ENCODE measurements at places on chromosomes 1 and 21.

DNA sequence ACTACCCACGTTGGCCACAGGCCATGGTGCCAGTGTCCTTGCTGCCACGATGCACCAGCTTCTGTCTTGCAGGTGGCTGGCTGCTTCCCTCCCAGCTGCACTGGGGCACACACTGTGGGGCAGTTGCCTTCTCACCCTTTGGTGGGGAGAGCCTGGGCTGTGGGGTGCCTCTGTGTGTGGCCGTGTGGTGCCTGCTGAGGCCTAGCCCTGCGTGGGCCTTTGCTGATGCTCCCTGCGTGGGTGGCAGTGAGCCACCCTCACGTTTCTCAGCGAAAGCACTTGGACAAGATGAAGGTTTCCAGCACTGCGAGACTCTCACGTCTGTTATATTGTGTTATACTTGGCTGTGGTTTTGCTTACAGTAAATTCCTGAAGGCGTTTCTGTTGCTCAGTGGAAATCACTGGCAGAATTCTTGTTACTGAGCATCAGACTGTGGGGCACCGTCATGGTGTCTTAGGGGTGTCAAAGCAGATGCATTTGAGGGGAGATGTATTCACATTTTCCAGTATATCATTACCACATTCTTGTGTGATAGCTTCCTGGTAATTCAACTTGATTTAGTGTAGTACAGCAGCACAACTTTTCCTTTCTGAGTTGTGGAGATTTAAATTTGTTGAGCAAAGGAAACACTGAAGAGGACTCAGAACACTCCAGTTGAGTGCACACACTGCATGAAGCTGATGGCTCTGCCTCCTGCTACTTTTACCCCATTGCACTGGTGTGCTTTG lies 124.7 kb downstream of the PCBP3 start:
- peaks cover 23% of the 10 kb centered on the region for H3K4me1 ChIP-seq
- no peak for DNase-seq
- H3K4me3 ChIP-seq = no peak overlapping the region
- no peak overlapping the region for H3K27ac ChIP-seq
- H3K36me3 ChIP-seq = no peaks in the 10 kb centered on the region

DNA sequence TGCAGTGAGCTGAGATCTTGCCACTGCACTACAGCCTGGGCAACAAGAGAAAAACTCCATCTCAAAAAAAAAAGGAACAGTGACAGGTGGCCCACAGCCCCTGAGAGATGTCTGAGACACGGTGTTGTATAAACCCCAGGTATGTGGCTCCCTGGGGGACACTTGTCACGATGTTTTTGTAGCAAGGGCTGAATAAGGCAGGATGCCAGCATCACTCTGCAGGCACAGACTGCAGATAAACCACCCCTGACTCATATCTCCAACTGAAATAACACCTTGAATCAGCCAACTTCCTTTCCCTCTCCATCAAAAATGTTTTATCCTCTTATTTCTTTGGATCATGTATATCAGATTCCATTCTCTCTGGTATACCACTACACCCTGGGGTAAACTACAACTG lies 52.5 kb downstream of the NMNAT2 start:
- no peak overlapping the region for H3K4me3 ChIP-seq
- no peak for DNase-seq
- peaks cover 24% of the 10 kb centered on the region for H3K27me3 ChIP-seq
- no peaks in the 10 kb centered on the region for H3K36me3 ChIP-seq

GRCh38 chr1:178533121-178533946 lies 20.4 kb downstream of the TEX35 start:
- H3K4me1 ChIP-seq = peaks cover 2% of the 10 kb centered on the region
- DNase-seq = no peak
- H3K4me3 ChIP-seq = no peak overlapping the region
- no peaks in the 10 kb centered on the region for H3K27me3 ChIP-seq

- DNase-seq = no peak
- H3K4me1 ChIP-seq = no peaks in the 10 kb centered on the region
- H3K36me3 ChIP-seq = peaks cover 5% of the 10 kb centered on the region
- H3K4me3 ChIP-seq = no peak overlapping the region
- no peaks in the 10 kb centered on the region for H3K27me3 ChIP-seq
These were observed 22.3 kb upstream of the TTF2 start for GRCh38 chr1:117037802-117038201.

DNA sequence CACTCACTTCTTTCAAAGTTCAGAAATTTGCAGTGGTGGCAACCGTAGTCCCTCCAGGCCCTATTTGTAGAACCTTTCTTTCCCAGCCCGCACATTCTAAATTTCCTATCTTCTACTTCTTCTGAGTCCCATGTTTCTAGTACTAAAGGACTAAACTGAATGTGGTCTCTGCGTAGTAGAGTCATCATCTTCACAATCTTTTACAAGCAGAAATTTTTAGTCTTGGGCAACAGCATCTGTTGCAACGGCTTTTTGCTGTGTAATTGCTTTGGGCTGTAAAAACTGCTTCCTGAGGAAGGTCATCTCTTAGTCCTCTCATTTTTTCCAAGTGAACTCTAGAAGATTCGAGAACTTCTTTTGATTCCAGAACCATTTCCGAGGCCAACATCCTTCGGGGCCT lies 23.9 kb downstream of the VAV3 start:
- peaks cover 7% of the 10 kb centered on the region for H3K27me3 ChIP-seq
- no peaks in the 10 kb centered on the region for H3K36me3 ChIP-seq
- no peak overlapping the region for H3K4me3 ChIP-seq
- DNase-seq = no peak
- peaks cover 26% of the 10 kb centered on the region for H3K4me1 ChIP-seq

GRCh38 chr1:183551924-183552323 lies 38.3 kb downstream of the NCF2 start:
- no peak overlapping the region for H3K4me3 ChIP-seq
- H3K4me1 ChIP-seq = peaks cover 7% of the 10 kb centered on the region
- H3K36me3 ChIP-seq = peaks cover 54% of the 10 kb centered on the region
- no peak for DNase-seq

GRCh38 chr1:19577036-19577435 lies 67.1 kb upstream of the NBL1 start:
- no peaks in the 10 kb centered on the region for H3K36me3 ChIP-seq
- H3K27me3 ChIP-seq = peaks cover 7% of the 10 kb centered on the region
- no peak overlapping the region for H3K4me3 ChIP-seq
- H3K4me1 ChIP-seq = peaks cover 4% of the 10 kb centered on the region

DNA sequence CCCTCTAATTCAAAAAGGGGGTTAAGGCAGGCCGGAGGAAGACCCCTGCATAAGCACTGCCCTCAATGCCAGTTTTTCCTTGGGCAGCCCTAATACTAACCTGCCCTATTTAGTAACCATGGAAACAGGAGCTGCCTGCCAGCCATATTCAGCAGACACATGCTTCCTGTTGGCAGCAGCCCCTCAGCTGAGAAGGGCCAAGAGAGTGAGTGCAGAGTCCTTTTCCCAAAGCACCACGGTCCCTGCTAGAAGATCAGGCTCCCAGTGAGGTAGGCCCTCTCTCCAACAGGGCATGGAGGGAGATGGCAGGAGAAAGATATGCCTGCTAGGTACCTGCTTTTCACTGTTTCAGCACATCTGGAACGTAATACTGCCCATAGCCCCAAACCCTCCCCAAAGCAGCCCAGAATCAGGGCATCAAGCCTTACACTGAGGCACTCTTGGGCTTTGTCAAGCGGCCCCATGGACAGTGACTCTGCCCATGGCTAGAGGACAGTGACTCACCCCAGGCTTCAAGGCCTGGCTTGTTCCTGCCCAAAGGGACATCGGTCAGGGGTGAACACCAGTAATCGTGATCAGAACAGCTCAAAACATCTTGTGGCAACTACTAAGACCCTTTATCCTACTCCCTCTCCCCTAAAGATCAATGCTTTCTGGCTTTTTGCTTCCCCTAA lies 64.5 kb downstream of the BCAR3 start:
- DNase-seq = no peak
- no peak overlapping the region for H3K4me3 ChIP-seq
- no peaks in the 10 kb centered on the region for H3K36me3 ChIP-seq
- no peak overlapping the region for H3K27ac ChIP-seq
- peaks cover 22% of the 10 kb centered on the region for H3K4me1 ChIP-seq

GRCh38 chr1:206513312-206514111 lies 6.2 kb downstream of the RASSF5 start:
- H3K27ac ChIP-seq = no peak overlapping the region
- H3K36me3 ChIP-seq = no peaks in the 10 kb centered on the region
- peaks cover 26% of the 10 kb centered on the region for H3K27me3 ChIP-seq
- no peak for DNase-seq
- H3K4me3 ChIP-seq = no peak overlapping the region

DNA sequence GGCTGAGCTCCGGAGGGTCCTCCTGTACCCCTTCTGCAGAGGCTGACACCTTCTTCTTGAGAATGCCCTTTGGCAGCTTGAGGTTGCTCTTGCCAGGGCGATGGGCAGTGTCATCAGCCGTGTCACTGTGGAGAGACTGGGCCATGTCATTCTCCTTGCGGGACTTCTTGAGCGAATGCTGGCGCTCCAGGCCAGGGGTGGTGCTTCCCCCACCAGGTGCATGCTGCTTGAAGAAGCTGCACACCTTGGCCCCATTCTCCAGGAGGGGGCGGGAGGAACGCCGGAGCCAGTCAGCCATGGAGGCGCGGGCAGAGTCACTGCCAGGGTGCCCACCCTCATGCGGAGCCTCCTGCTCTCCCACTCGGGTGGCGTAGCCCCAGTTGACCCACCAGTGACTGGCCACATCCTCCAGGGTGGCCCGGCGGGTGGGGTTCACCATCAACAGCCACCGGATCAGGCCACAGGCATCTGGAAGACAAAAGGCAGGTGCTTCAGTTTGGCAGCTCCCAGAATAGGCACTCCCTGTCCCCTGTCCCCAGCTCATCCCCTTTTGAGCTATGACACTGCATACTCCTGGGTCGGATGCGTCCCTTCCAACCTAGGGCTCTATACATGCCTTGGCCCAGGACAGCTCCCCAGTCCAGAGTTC lies 17.4 kb downstream of the NUAK2 start:
- peaks cover 10% of the 10 kb centered on the region for H3K4me1 ChIP-seq
- DNase-seq = no peak
- H3K36me3 ChIP-seq = peaks cover 18% of the 10 kb centered on the region
- no peaks in the 10 kb centered on the region for H3K27me3 ChIP-seq

GRCh38 chr21:43778469-43779335 lies 2.6 kb upstream of the CSTB start:
- H3K36me3 ChIP-seq = peaks cover 7% of the 10 kb centered on the region
- peak overlapping the region; percentile 97 for H3K27ac ChIP-seq
- peak; percentile 73 for DNase-seq
- H3K27me3 ChIP-seq = no peaks in the 10 kb centered on the region

DNA sequence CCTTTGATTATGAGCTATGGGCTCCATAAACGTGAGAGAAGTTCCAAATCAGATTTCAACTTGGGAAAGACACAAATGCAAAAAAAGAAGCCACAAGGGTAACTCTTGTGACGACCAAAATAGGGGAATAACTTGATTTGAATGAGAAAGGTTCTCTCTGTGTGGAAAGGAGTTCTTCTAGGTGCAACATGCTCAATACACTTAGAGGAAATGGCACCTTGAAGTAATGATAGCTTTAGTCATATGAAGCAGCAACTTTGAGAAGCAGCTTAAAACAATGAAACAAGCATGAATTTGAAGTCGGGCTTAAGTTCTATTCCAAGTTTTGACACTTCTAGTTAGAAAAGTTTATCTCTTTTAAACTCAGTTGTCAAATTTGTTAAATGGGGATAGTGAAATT lies 21.8 kb upstream of the RGS1 start:
- no peak overlapping the region for H3K4me3 ChIP-seq
- no peaks in the 10 kb centered on the region for H3K36me3 ChIP-seq
- peaks cover 4% of the 10 kb centered on the region for H3K27me3 ChIP-seq
- H3K27ac ChIP-seq = no peak overlapping the region

- no peak overlapping the region for H3K27ac ChIP-seq
- peaks cover 33% of the 10 kb centered on the region for H3K36me3 ChIP-seq
- no peak overlapping the region for H3K4me3 ChIP-seq
- H3K4me1 ChIP-seq = peaks cover 3% of the 10 kb centered on the region
These were observed 61.5 kb downstream of the PACC1 start for GRCh38 chr1:212353181-212353580.

- no peaks in the 10 kb centered on the region for H3K36me3 ChIP-seq
- no peak overlapping the region for H3K4me3 ChIP-seq
- no peak overlapping the region for H3K27ac ChIP-seq
- no peaks in the 10 kb centered on the region for H3K27me3 ChIP-seq
- DNase-seq = no peak
These were observed 46.0 kb downstream of the KCNK2 start for GRCh38 chr1:215128504-215128903.

DNA sequence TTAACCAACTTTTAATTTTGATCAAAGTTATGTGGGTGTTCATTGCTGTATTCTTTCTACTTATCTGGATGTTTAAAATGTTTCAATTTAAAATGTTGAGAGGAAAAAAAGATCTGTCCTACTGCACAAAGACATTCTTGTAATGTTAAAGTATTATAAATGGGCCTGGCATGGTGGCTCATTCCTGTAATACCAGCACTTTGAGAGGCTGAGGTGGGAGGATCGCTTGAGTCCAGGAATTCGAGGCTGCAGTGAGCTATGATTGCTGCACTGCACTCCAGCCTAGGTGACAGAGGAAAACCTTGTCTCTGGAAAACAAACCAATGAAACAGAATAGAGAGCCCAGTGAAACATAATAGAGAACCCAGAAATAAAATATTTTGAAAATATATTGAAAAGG lies 65.5 kb upstream of the LRRC8B start:
- H3K4me3 ChIP-seq = no peak overlapping the region
- peaks cover 49% of the 10 kb centered on the region for H3K27me3 ChIP-seq
- H3K4me1 ChIP-seq = peaks cover 15% of the 10 kb centered on the region

- H3K4me3 ChIP-seq = peak overlapping the region; percentile 0
- H3K27me3 ChIP-seq = peaks cover 2% of the 10 kb centered on the region
- H3K27ac ChIP-seq = peak overlapping the region; percentile 24
These were observed 64.4 kb upstream of the NEK2 start for GRCh38 chr1:211739671-211740411.

DNA sequence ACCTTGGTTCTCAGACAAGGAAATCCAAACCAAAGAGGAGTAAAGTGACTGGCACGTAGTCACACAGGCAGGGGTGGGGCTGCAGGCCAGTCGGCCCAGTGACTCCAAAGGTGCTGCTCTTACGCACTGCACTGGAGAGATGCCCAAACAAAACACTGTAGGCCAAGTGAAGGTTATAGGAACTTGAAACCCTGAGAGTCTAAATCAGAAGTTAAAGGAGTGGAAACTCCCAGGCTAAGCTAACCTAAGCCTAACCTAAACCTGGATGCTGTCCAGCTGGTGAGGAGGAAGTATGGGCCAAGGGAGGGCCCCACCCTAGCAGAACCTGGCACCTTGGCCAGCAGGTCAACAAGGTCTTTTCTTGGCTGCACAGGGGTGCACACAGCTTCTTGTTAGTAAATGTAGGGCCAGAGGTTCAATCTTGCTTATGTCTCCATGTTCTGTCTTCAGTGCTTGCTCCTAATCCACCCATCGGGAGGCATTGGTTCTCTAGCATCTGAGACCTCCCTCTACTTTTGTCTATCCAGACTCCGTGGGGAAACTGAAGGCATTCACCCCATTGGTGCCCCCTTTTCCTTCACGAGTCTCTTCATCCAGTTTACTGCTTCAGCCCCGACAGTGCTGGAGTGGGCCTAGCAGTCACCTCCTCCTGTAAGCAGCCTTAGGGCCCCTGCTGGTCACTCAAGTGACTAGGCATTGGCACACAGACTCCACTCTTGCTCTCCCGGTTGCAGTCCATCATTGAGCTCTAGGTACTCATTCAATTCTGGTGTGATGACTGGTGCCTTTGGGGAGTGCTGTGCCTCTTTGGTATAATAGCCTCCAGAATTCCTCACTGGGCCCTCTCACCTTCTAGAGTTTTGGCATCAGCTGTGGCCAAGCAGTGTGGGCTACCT lies 12.9 kb upstream of the TMEM125 start:
- peak; percentile 23 for DNase-seq
- H3K36me3 ChIP-seq = no peaks in the 10 kb centered on the region
- no peaks in the 10 kb centered on the region for H3K4me1 ChIP-seq
- H3K27ac ChIP-seq = no peak overlapping the region
- H3K4me3 ChIP-seq = no peak overlapping the region

GRCh38 chr1:172163498-172164215 lies 256.8 kb upstream of the C1orf105 start:
- H3K4me3 ChIP-seq = no peak overlapping the region
- no peaks in the 10 kb centered on the region for H3K4me1 ChIP-seq
- H3K27ac ChIP-seq = no peak overlapping the region
- no peaks in the 10 kb centered on the region for H3K36me3 ChIP-seq

Data from activated CD8-positive, alpha-beta memory T cell treated with anti-CD3 and anti-CD28 coated beads, Interleukin-2, amount 10 ng/mL, durations not matched to agents 7 days and 5 days (primary cell).